ENCODE measurements at places on chromosomes 6 and 20.

DNA sequence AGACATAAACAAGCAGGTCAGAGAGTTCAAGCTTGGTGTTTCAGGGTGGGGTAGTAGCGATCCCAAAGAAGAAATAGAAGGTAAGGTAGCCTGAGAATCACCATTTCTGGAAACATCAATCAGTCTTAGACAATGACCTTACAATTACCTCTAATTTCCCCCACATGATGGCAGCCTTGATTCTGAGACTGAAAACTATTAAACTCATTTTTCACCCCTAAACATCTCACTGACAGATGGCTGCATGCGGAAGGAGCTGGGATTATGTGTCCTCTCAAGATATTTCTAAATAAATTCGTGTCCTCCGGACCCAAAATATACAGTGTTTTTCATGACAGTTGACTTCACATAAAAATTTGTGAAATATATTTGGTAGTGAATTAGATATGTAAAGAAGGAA is 61.0 kb downstream of the KIF6 start:
- DNase-seq, result no peak

DNA sequence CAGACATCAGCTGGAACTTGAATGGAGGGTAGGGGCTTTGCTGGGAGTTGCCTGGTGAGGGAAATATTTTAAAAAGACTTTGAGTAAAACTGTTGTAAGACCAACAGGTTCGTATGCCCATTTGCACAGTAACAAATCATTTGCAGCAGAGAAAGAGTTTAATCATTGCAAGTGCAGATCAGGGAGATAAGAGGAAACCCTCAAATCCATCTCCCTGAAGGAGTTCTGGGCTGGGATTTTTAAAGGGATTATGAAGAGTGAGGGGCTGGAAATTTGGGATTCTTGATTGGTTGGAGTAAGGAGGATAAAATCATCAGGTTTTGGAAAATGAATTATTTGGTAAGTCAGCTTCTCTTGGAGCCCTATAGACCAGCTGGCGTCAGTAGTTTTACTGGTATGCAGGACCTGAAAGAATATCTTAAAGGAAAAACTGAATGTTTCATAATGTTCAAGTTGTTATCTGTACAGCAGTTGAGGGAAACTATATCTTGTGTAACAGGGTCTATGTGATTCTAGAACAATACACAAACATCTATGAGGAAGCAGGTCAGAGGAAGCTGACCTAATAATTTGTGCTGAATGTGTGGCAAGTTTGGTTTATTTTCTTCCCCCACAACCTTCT is 295.5 kb downstream of the PLCB1 start:
- DNase-seq, result no peak

DNA sequence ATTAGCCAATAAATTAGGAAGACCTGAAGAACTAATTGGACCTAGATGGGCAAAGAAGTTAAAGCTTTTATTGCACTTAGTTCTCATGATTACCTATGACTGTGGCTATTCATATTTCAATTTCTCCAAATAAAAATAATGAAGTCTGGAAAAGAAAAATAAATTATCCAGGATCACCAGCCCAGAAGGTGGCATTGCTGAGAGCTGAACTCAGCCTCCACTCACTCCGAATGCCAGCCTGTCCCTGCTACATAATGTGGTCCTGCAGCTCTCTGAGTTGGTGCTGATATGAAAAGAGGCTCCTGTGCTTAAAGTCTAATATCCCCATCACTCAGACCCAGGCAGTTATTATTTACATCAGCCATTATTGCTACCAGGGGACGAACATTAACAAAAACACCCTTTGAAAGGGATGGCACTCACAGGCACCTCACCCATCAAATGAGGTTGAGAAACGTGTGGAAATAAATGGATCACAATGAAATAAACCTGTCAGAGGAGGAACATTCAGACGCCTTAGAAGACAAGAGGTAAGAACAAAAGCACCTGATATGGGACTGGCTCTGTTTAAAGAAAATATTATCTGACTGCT is 649.7 kb upstream of the CHD6 start:
- DNase-seq, result no peak

- DNase-seq, result no peak
These were observed 69.6 kb downstream of the JAG1 start for GRCh38 chr20:10603971-10604864.

DNA sequence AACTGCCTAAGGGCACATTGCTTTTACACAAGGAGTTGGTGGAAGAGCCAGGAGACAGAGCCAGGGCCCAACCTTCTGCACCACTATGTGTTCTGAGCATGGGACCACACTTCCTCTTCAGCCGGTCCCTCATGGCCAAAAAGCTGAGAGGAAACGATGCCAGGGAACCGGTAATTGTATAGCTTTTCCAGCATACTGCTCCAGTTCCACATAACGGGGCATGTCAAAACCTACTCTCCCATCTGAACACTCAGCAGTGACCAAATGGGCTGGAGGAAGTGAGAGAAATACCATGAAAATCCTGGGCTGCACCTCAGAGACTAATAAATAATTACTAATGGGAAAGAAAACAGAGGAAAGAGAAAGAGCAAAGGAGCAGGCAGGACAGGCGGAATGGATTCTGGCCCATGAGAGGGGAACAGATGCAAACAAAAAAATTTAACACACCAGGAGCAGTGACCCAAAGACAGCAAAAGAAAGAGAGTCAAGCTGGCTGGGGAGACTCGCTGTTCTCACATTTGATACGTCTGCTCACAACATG is 52.0 kb upstream of the BMP2 start:
- DNase-seq, result no peak

DNA sequence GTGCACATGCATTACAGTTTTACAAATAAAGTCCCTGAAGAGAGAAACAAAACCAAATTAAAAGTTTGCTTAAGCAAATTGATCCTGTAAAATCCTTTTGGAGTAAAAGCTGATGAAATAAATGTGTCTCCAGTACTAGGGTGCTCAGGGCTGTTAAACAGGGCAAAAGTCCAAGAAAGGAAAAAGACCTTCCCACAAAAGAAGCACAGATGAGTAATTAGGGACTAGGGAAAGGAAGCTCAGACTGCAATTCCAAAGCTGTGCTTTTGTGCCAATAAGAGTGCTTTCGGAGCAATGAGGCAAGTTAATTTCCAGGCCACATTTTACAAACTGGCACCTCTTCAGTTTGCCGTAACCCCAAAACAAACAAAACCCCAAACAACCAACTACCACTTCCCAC is 10.4 kb upstream of the RNF182 start:
- no peak for DNase-seq

DNA sequence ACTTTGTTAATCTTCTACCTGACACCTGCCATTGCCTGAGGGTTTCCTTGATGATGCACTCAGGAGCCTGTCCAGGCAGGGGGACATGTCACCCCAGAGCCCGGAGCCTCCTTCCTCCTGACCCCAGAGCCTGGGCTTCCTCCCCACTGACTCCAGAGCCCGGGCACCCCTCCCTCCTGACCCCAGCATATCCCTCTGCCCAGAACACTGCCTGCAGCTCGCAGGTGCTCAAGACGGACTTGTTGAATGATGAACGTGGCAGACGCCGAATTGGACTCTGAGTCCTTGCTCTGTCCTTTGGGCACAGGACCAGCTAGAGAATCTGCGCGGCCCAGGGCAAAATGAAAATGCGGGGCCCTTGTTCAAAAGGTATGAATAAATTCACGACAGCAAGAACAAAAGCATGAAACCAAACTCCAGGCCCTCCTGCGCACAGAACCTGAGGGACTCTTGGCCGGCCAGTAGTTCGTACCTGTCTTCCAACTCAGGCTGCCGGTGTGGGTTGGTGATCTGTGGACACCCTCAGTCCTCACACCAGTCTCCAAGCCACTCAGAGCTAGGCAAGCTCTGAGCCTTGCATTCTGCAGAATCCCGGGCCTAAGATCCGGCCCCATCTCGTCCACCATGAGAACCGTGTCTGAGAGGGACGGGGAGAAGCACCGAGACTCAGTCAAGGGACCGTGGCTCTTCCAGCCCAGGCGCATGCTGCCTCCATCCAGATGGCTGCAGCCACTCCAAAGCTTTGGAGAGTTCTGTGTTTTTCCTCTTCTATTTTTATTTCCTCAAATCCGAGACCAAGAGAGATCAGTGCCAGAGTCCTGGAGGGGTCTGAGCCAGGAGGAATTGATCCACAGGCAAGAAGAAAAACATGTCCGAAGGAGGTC is 104.7 kb downstream of the BMP7 start:
- DNase-seq, result no peak

DNA sequence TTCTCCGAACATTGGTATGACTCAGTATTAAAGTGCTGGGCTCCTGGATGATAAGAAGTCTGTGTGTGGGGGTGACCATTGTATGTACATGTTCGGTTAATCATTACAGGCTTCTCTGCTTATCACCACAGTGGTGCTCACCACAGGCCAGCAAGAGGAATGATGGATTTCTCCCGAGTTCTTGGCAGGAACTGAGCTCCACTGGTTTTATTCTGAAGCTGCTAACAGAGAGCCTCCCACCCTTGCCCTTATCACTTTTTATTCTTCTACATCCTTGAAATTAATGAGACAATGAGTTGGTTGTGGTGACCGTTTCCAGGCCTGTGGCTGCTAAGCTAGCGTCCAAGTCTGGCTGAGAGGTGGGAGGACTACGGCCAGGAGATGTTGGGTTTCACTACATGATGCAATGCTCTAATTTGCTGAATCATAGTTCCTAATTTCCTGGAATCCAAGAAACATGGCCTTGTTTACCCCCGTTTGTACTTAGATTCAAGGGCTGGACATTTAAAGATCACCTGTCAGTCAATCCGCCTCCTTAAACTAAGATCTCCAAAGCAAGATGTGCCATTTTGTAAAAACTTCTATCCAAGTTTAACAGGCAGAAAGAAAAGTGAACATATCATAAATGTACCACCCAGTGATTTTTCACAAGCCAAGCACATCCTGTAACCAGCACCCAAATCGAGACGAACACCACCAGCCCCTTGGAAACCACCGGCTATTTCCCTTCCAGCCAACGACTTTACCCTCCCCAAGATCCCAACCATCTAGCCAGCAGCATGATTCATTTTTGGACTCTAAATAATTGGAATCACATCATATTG is 172.5 kb downstream of the FOXA2 start:
- no peak for DNase-seq

- no peak for DNase-seq
These were observed 25.1 kb upstream of the KIAA0408 start for GRCh38 chr6:127484212-127484863.

GRCh38 chr20:22821796-22822195 is 213.3 kb upstream of the SSTR4 start:
- DNase-seq, result no peak

DNA sequence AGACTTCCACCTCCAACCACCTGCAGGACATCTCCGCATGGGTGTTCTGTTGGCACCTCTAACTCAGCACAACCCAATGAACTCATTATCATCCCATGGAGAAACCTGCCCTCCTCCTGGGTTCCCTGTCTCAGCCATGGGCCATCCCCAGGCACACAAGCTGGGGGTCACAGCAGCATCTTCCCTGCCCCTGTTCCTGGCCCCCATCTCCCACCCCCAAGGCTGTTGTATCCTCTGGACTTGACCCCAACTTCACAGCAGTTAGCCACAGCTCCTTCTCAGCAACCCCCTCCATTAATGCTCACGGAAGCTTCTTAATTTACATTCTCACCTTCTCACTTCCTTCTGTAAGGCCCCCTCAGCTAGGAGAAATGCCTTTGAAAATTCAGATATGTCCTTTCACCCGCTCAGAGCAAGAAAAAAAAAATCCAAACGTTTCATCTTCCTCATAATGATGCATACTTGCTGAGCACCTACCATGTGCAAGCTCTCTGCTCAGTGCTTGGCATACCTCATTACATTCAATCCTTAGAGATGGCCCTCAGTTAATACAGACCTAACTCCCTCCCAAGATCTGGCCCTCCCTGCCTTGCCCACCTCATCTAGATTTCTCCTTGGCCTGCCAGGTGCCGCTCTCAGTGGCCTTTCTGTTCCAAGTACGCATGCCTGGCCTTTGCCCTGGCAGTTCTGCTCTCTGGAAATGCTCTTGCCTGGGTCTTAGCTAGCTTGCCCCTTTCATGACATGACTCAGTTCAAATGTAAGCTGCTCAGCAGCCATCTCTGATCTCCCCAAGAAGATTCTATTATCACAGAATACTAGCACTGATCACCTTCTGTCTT is 2.5 kb upstream of the NELFCD start:
- DNase-seq, result no peak

- DNase-seq, result no peak
These were observed 157.8 kb downstream of the CDKAL1 start for GRCh38 chr6:20692023-20692422.

- peak; percentile 33 for DNase-seq
These were observed 30.9 kb upstream of the CCN5 start for GRCh38 chr20:44684047-44684967.

GRCh38 chr6:42084889-42085288 is 34.6 kb downstream of the TAF8 start:
- no peak for DNase-seq

- no peak for DNase-seq
These were observed 293.7 kb downstream of the BTBD3 start for GRCh38 chr20:12211361-12211760.

DNA sequence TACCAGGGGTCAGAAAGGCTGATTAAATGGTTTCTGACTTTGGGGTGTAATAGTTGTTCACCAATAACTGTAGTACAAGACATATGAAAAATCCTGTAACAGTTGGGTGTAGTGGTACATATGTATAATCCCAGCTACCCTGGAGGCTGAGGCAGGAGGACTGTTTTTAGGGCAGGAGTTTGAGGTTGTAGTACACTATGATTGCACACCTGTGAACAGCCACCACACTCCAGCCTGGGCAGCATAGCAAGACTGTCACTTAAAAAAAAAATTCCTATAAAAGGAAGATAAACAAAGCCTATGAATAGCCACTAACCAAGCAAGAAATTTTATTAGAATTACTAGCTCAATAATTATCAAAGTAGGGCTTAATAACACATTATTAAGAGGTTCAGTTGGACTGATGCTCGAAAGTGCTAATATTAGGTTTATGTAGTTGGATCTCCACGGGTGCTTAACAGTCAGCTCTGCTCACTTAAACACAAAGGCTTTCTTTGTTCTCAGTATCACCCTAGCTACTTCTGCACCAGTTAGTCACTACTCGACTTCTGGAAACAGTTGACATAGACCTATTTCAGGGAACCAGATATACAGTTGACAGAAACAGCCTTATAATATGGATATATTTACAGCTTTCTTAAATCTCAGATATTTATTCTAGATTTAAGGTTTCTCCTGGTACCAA is 113.0 kb downstream of the MTFR2 start:
- DNase-seq, result no peak

- no peak for DNase-seq
These were observed 881 bp upstream of the MAP7 start for GRCh38 chr6:136551103-136551502.

DNA sequence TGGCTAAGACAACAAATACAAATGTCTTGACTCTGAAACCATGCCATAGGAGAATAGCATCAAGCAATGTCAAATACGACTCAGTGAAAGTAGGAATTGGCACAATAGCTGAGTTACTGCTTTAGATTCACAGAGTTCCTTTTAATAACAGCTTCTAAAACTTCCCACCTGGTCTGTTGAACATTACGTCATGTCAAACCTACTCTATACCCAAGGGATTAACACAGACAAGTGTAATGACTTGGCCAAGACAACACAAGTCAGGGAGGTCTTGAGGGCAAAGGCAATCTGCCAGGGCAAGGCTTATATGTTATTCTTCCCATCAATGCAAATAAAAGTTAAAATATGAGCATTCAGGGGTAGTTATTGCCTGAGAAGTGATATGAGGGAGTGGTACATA is 265.1 kb upstream of the PRDM1 start:
- no peak for DNase-seq

Data from cardiac septum (tissue), 1 donor.